Heart left ventricle (tissue), 16 donors: ENCODE measurements at places on chromosomes 1 and 21. TPM values are rescaled to one million over a fixed set of nuclear protein-coding genes. Genes with fewer than 3 reads are reported as not detected.

Gene CXADR
- 22.7 TPM for total RNA-seq

Gene OR14K1
- not detected for total RNA-seq

Gene LORICRIN
- total RNA-seq = not detected

GRCh38 chr1:178644308-178645120, 80.5 kb upstream of the RALGPS2 start:
- DNase-seq = peak; percentile 26
- no peak overlapping the region for H3K27ac ChIP-seq
- H3K4me1 ChIP-seq = peaks cover 15% of the 10 kb centered on the region
- no peaks in the 10 kb centered on the region for H3K36me3 ChIP-seq
- no peaks in the 10 kb centered on the region for H3K27me3 ChIP-seq

DNA sequence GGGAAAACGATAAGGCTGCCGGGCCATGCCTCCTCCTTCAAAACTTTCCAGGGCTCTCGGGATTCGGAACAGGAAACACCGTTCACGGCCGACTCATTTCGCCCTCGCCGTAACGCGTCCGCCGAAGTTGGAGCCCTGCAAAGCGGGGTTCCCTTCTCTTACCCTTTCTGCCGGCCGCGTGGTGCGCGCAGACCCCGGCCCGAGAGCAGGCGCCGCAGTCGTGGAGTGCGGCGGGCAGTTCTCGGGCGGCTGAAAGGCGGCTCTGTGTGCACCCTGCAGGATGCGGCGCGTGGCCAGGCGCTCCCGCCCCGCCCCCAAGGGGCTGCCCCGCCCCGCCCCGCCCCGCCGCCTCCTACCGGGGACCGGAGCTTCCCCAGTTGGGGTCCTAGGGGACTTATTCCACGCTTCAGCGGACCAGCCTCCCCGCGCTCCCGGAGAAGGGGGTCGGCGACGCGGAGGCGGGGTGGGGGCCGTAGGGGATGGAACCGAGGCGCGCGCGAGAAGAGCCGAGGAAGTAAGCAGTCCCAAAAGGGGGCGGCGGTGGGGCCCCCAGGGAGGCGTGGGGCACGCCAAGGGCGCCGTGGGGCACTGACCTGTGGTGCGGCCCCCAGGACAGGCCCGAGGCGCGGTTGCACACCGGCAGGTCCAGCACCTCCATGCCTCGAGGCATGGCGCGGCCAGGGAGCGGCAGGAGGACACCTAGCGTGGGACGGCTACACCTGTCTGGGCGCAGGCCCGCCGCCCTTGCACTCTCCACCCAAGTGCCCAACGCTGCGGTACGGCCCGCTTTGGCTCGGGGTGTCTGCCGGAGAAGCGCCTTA, at the start of gene MCOLN2:
Gene MCOLN2 (minus strand): TSS at position 268 of the 821 bp plus-strand sequence. CDS start 241 bp downstream, at position 27.
- peak; percentile 27 for DNase-seq
- peaks cover 50% of the 10 kb centered on the region for H3K27me3 ChIP-seq
- H3K4me3 ChIP-seq = peak within 1 kb of the TSS; percentile 68
- H3K4me1 ChIP-seq = peaks cover 18% of the 10 kb centered on the region

DNA sequence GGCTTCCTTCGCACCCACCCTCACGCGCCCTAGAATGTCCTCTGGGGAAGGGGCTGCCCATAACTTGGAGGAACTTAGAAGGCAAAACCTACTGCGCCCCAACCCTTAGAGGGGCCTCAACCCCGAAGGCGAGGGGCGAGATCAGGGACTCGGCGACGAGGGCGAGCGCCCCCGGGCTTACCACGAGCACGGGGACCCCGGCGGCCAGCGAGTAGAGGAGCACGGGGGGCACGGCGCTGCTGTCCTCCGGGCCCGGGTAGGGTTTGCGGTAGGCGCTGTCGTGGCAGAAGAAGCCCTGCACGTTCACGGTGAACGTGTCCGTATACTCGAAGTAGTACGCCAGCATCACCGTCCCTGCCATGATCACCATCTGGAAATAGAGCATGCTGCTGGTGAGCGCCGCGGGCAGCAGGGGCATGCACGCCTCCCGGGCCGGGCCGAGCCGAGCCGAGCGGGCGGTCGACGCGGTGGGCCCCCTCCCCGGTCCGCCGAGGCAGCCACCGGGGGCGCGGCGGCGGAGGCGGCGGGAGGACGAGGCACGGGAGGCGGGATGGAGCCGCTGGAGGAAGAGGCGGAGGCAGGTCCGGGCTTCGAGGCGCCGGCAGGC, 304 bp downstream of the PLPPR5 start:
- DNase-seq = no peak
- peak overlapping the region; percentile 14 for H3K4me3 ChIP-seq
- peaks cover 77% of the 10 kb centered on the region for H3K27me3 ChIP-seq
- H3K27ac ChIP-seq = no peak overlapping the region
- H3K4me1 ChIP-seq = peaks cover 11% of the 10 kb centered on the region

DNA sequence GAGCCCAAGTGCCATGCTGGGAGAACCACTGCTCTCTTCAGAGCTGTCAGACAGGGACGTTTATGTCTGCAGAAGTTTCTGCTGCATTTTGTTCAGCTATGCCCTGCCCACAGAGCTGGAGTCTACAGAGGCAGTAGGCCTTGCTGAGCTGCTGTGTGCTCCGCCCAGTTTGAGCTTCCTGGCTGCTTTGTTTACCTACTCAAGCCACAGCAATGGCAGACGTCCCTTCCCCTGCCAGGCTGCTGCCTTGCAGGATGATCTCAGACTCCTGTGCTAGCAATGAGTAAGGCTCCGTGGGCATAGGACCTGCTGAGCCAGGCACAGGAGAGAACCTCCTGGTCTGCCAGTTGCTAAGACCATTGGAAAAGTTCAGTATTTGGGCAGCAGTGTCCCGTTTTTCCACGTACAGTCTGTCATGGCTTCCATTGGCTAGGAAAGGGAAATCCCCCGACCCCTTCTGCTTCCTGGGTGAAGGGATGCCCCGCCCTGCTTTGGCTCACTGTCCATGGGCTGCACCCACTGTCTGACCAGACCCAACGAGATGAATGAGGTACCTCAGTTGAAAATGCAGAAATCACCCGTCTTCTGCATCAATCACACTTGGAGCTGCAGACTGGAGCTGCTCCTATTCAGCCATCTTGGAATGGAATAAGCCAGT, 31.9 kb downstream of the CYP4B1 start:
- DNase-seq = no peak
- no peaks in the 10 kb centered on the region for H3K27me3 ChIP-seq
- no peaks in the 10 kb centered on the region for H3K4me1 ChIP-seq
- no peak overlapping the region for H3K4me3 ChIP-seq
- no peak overlapping the region for H3K27ac ChIP-seq
- H3K36me3 ChIP-seq = no peaks in the 10 kb centered on the region

- no peak overlapping the region for H3K27ac ChIP-seq
- no peaks in the 10 kb centered on the region for H3K27me3 ChIP-seq
- DNase-seq = no peak
- peaks cover 16% of the 10 kb centered on the region for H3K36me3 ChIP-seq
- peaks cover 15% of the 10 kb centered on the region for H3K4me1 ChIP-seq
These were observed 107.3 kb downstream of the CLEC20A start for GRCh38 chr1:178389441-178389840.

DNA sequence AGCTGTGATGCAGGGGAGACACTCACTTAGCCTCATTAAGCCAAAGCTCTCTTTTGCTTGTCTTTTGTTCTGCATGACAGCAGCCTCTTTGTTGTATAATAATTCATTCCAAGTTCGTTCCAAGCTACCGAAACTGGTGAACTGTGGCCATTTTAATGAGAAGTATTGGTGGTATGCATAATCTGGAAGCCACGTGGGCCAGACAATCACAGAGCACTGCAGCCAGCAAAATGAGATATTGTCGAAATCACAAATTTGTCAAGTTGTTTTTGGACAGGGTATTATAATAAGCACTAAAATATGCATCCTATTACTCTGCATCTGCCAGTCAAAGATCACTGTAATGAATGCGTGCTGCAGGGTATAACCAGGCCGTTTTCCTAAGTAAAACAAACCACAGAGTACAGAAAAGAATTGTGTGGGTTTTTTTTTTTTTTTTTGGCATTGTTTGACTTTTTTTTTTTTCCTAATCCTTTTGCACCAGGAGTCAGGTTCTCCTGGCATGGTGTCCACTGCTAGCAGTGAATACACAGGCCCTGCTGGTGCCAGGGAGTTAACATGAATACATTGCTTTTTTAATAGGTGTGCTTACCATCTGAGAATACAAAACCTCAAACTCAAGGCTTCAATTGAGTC, 423.9 kb downstream of the PTBP2 start:
- no peak for DNase-seq
- no peaks in the 10 kb centered on the region for H3K4me1 ChIP-seq
- no peak overlapping the region for H3K4me3 ChIP-seq

DNA sequence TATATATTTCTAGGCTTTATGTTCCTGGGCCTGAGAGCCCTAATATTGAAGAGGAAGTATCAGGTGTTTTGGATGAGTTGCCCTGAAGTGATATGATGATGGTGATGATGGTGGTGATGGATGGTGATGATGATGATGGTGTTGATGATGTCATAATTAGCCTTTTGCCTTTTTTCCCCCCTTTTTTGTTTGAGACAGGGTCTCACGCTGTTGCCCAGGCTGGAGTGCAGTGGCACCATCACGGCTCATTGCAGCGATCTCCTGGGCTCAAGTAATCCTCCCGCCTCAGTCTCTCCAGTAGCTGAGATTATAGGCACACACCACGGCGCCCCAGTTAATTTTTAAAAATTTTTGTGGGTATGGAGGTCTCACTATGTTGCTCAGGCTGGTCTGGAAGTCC, 76.5 kb downstream of the CNST start:
- peaks cover 3% of the 10 kb centered on the region for H3K4me1 ChIP-seq
- no peaks in the 10 kb centered on the region for H3K27me3 ChIP-seq
- H3K27ac ChIP-seq = no peak overlapping the region
- H3K4me3 ChIP-seq = no peak overlapping the region
- peaks cover 49% of the 10 kb centered on the region for H3K36me3 ChIP-seq

DNA sequence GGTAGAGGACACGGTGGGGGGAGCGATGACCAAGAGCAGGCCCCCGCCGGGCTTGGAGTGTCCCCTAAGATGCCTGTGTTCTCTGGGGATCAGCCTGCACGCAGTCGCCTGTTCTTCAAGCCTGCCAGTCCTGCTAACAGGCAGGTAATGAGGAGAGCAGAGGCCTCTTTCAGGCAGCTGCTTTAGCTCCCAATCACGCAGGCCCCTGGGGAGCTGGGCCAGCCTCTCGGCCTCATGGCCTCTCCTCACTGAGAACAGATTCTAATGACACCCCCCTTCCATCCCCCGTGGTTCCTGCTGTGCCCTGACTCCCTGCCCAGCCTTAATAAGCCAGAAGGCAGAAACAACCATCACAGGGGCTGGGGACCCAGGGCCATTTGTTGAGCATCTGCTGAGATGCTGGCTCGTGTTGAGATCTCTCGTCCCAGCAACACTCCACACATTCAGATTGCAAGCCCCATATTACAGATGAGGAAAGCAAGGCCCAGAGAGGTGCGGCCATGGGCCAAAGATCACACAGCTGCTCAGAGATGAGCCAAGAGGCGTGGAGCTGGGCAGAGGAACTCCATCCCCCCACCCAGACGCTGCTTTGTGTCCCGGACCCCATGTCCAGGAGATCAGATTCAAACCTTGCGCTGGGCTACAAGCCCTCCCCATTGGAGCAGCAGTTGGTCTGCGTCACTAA, 71.6 kb upstream of the CASZ1 start:
- H3K36me3 ChIP-seq = no peaks in the 10 kb centered on the region
- DNase-seq = no peak
- H3K4me3 ChIP-seq = no peak overlapping the region
- no peaks in the 10 kb centered on the region for H3K4me1 ChIP-seq

- H3K36me3 ChIP-seq = no peaks in the 10 kb centered on the region
- DNase-seq = no peak
- H3K4me3 ChIP-seq = no peak overlapping the region
- H3K27me3 ChIP-seq = no peaks in the 10 kb centered on the region
- H3K27ac ChIP-seq = no peak overlapping the region
These were observed 36.0 kb downstream of the ALG6 start for GRCh38 chr1:63403386-63403785.

- DNase-seq = no peak
- H3K27me3 ChIP-seq = no peaks in the 10 kb centered on the region
- H3K36me3 ChIP-seq = no peaks in the 10 kb centered on the region
- H3K4me3 ChIP-seq = no peak overlapping the region
- H3K27ac ChIP-seq = no peak overlapping the region
These were observed 84.8 kb downstream of the CD58 start for GRCh38 chr1:116485976-116486375.

DNA sequence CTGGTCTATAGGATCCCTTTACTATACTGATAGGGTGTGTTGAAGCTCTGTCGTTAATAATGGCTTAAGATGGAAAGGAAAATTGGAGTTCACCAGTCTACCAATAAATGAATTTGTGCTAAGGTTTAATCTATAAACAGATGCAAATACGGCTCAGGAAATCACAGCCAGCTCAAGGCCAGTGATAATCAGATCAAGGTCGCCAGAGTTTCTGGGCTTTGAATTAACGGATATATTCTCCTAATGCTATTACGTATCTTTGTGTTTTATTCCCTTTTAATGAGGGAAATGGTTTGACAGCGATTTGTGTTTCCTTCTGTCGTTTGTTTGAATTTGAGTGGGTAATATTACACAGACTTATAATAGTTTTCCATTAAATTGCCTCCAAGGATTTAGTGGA, 279.6 kb downstream of the BACH1 start:
- no peak overlapping the region for H3K27ac ChIP-seq
- no peaks in the 10 kb centered on the region for H3K36me3 ChIP-seq
- no peak overlapping the region for H3K4me3 ChIP-seq
- H3K4me1 ChIP-seq = no peaks in the 10 kb centered on the region
- H3K27me3 ChIP-seq = no peaks in the 10 kb centered on the region

DNA sequence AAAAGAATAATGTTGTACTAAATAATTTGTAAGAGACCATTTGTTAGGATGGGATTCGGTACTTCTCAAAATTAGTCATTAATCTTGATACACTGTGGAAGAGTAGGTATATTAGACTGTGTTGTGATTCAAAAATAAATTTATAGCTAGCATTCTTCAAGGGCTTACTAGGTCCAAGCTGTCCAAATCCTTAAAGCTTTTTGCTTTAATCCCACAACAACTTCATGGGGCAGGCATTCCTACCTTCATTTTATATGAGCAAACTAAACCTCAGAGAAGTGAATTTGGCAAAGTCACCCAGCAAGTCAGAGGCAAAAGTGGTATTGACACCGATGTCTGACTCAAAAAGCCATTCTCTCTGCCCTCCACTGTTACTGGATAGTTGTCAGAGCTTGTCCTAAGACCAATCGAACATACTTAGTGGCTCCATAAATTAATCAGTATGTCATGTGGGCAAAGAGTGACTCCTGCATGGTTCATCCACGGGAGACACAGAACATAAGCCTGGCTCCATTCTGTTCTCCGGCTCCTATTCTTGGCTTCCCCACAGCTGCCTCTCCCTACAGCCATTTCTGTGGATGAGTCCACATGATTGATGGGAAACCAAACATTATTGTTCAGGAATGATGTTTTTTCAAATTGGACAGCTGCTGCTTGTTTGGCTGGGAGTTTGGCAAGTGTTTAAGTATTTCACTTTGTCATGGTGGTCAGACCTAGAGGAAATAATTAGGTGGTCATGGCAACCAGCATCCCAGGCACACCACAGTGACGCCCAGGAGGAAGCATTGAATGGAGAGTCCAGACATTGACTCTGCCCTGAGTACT, 133.4 kb upstream of the FGGY start:
- H3K36me3 ChIP-seq = no peaks in the 10 kb centered on the region
- H3K27ac ChIP-seq = no peak overlapping the region
- no peak overlapping the region for H3K4me3 ChIP-seq
- no peaks in the 10 kb centered on the region for H3K27me3 ChIP-seq
- no peaks in the 10 kb centered on the region for H3K4me1 ChIP-seq

GRCh38 chr1:196459383-196459782, 148.9 kb downstream of the KCNT2 start:
- no peak overlapping the region for H3K27ac ChIP-seq
- H3K4me3 ChIP-seq = no peak overlapping the region
- H3K27me3 ChIP-seq = no peaks in the 10 kb centered on the region
- no peaks in the 10 kb centered on the region for H3K4me1 ChIP-seq

GRCh38 chr1:17633654-17634053, 94.2 kb downstream of the ARHGEF10L start:
- H3K4me1 ChIP-seq = no peaks in the 10 kb centered on the region
- H3K27ac ChIP-seq = no peak overlapping the region
- H3K27me3 ChIP-seq = no peaks in the 10 kb centered on the region
- no peak for DNase-seq
